ENCODE measurements at places on chromosomes 16 and 17. TPM values are rescaled to one million over a fixed set of nuclear protein-coding genes. Genes with fewer than 3 reads are reported as not detected.

KRT25 gene
- total RNA-seq, result not detected

CTRB2 gene
- total RNA-seq, result not detected

NPIPB4 gene
- 115 TPM for total RNA-seq

PPM1E gene
- 0.07 TPM for total RNA-seq

MYH1 gene
- not detected for total RNA-seq

KRT13 gene
- total RNA-seq, result not detected

AGRP gene
- not detected for total RNA-seq

MIS12 gene
- 30.3 TPM for total RNA-seq

OTOP2 gene
- total RNA-seq, result not detected

TBC1D28 gene
- total RNA-seq, result not detected

MIEF2 gene
- 6.2 TPM for total RNA-seq

PARN gene
- 45.6 TPM for total RNA-seq

KRTAP9-4 gene
- total RNA-seq, result not detected

DNAJA2 gene
- 70.2 TPM for total RNA-seq

MED1 gene
- 64.7 TPM for total RNA-seq

INCA1 gene
- total RNA-seq, result not detected

EPN3 gene
- total RNA-seq, result not detected

ZNF287 gene
- total RNA-seq, result 9.5 TPM

AARS1 gene
- 160 TPM for total RNA-seq

ARMC7 gene
- 5.4 TPM for total RNA-seq

RAMP2 gene
- total RNA-seq, result not detected

ZG16 gene
- not detected for total RNA-seq

OR1A1 gene
- not detected for total RNA-seq

CTRB1 gene
- total RNA-seq, result not detected

TBC1D3 gene
- total RNA-seq, result not detected

SP2 gene
- total RNA-seq, result 11.5 TPM

KRT36 gene
- not detected for total RNA-seq

PRSS21 gene
- 12.5 TPM for total RNA-seq

MT4 gene
- not detected for total RNA-seq

Data from activated CD8-positive, alpha-beta T cell treated with anti-CD3 and anti-CD28 coated beads for 36 hours (primary cell).